ENCODE measurements at places on chromosomes 12 and 14.

DNA sequence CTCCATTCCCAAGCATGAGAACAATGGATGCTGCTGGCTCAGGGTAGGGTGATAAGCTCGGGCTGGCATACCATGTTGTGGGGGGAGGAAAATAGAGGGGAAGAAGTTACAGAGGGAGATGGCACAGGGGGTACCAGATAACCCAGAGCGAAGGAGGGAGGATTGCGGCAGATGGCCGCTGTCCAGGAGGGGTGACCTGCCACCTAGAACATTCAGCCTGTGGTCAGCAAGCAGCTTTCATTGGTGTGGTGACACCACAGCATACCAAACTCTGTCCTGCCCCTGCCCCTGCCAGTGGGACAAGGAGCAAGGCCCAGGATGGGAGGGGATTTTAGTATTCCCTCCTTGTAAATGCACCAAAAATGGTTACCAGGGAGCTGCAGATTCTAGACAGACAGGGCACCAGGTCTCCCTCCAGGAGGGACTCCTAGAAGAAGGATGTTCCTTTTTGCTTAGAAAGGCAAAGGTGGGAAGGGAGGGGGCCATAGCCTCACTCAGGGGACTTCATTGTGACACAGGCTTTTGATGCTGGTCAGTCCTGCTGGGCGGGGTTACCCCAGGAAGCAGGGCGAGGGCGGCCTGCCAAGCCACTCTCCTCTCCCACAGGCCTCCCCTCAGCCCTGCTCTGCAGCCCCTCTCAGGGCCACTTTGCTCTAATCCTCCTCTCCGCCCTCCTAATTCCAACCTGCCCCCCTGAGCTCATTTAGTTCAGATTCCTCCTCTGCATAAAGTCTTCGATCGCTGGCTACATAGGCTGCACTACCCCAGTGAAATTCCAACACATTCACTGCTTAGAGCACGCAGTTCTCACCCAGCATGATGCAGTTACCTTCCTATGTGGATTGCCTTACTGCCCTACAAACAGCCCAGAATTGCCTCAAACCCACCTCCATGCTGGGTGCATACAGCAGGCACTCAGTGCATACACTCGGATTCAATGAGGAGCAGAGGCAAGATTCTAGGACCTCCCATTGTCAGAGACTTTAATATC, 36.0 kb upstream of the PLEKHG6 start:
- no peak for DNase-seq

- DNase-seq: no peak
Observed at GRCh38 chr12:25074954-25075353, 120.0 kb downstream of the DNAI7 start.

GRCh38 chr12:106094304-106094703, 44.5 kb downstream of the NUAK1 start:
- DNase-seq: no peak

DNA sequence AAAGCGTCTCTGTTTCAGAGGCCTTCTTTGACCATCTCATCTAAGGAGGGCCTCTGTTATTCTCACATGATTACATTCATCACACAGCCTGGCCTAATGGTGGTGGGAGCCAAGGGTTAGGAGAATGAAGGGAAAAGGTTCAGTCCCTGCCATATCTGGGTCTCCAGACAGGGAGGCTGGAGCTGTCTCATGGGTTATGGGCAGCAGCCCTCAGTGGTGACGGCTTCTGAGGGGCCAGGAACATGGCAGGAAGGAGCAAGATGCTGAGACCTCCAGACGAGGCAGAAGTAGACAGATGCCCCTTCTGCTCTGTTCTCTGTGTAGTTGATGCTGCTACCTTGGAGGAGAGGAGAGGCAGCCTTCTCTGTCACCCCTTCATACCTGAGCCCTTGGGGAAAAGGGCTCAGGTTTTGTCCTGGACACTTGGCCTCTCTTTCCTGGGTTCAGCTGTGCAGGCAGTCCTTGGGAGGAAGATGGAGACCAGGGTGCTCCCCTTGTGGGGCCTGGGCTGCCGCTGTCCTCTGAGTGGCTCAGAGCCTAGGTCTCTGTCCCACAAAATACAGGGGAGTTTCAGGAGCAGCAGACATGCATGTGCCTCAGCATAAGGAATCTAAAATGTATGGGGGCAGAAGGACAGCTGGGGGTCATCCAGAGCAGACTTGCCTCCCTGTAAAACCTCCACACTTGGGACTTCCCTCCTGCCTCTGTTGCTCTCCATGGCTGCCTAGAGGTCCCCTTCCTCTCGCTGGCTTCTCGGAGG, 3.6 kb downstream of the IFI27L2 start:
- DNase-seq: no peak

- no peak for DNase-seq
Observed at GRCh38 chr12:53994264-53995001, 5.5 kb upstream of the HOXC9 start.

GRCh38 chr14:78090864-78091263, 79.3 kb upstream of the NRXN3 start:
- DNase-seq: no peak

DNA sequence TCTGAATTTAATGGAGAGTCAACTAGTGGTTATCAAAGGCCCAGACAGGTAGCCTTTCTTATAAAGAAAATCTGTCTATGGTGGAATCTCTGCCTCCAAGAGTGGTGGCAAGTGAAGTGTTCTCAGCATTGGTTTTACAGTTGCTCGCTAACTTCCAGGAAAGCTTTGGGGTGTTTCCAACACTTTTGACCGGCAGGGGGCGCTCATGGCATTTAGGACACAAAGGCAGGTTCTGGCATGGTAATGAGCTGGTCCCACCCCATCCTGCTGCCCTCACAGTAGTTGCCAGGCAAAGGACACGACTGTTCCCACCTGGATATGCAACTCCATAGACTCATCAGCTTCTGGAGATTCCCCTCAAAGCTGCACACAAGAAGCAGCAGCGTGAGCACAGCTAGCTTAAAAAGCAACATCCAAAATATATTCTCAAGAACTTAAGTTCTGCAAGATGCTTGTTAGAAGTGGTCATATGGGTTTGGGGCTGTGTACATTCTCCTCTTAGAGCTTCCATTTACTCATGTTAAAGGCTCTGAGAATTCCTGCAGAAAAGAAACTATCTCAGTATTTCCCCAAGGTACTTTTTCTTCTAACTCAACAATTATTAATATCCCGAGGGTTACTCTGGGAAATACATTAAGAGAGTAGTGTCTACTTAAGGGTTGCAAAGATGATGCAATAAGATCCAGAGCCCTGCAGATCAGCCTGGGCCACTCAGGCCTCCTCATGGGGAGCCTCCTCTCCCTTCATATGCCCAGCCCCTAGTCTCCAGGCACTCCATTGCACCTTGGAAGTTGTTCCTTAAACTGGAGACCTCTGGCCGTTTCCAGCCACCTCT, 14.8 kb downstream of the PROX2 start:
- no peak for DNase-seq
